H7 (cell line): ENCODE measurements at places on chromosomes 5 and 9. TPM values are rescaled to one million over a fixed set of nuclear protein-coding genes. Genes with fewer than 3 reads are reported as not detected.

DNA sequence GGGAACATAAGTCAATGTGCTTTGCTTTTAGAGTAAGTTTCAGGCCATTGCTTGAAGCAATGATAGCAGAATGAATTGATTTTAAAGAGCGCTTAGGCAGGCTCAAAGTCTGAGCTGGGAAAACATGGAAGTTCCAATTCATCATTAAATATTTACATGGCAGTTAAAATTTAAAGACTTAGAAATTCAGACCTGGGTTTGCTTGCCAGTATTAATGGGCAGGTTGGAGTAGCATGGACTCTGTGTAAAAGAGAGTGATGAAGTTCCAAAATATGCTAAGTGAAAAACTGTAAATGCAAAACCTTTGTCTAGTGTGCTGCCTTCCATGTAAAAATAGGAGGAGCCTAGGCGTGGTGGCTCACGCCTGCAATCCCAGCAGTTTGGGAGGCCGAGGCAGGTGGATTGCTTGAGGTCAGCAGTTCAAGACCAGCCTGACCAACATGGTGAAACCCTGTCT lies 48.3 kb upstream of the PIK3R1 start:
- no peak for DNase-seq

DNA sequence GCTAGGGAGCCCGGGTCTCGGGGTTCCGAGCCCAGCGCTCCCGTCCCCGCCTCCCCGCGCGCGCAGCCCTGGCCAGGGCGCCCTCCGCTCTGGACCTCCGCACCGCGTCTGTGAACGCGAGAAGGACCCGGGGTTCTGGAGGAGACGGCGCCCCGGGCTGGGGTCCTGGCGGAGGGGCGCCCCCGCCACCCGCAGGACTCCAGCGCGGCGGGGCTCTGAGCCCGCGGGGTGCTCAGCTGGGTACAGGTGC lies 431 bp downstream of the TMOD1 start:
- peak; percentile 86 for DNase-seq

Gene SLC45A2
- 0.14 TPM in 1 of 2 replicates, not detected in the other for total RNA-seq

GRCh38 chr9:82895822-82896110 lies 167.2 kb downstream of the RASEF start:
- DNase-seq = no peak

GRCh38 chr5:36599986-36600779 lies 6.2 kb upstream of the SLC1A3 start:
- DNase-seq = no peak

- DNase-seq = no peak
Measured at GRCh38 chr5:134103397-134103796, 11.1 kb upstream of the TCF7 start.

Gene FGF1
- 0.24 and 2.9 TPM in 2 replicates for total RNA-seq

DNA sequence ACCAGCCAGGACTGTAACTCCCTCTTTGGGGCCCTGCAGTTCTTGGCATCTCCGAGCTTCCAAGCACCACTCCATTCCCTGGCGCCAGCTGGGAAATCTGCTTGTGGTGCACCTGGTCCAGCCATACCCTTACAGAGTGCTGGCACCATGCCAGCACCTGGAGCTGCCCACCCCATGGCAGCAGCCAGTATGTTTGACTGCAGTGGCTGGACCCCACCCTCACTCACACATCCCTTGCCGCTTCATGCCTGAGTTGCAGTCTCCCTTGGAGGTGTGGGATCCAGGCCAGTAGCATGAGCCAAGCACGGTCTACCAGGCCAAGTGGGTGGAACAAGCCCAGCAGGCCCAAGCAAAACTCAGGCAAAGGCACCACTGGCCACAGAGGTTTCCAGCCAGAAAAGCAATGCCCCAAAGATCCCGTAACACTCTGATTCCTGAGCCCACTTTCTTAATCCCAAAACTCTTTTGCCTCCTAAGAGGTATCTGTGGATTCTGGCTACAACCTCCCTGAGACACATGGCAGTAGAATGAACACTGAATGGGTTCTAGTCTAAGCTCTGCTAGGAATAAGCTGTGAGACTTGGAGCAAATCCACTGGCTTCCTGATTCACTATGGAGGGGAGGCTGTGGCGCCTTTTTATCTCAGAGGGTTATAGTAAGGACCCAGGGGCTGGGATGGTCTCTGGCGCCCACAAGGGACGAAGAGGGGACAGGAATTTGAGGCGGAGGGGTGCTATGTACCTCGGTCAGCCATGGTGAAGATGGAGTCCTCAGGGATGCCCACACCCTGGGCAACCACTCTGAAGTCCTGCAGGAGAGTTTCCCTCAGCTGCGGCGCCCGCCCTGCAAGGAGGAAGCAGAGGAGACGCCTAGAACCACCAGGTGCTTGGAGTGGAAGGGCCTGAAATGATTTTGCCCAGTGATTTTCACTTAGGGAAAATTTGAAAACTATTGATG lies 5.6 kb downstream of the AMBP start:
- DNase-seq = peak; percentile 63

GRCh38 chr9:37801287-37801850 lies 772 bp downstream of the DCAF10 start:
- peak; percentile 58 for DNase-seq

Gene ADRB2
- 0.17 and 0.18 TPM in 2 replicates for total RNA-seq

DNA sequence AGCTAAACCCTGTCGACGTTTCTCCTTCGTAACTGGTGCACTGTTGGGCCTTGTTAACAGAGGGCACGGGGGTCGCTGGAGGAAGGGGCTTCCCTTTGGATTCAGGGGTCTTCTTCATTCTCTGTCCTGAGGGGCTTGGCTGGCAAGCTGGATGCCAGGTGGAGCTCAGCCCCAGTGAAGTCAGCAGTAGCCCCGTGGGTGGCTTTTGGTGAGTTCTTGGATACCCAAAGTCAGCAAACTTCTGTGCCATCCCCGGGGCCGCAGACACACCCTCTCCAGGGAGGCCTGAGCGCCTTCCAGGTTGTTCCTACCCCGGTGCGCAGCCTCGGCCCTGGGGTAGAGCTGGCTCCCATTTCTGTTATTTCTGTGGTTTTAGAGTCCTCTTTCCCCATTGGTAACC lies 12.3 kb upstream of the OBP2A start:
- DNase-seq = peak; percentile 24

GRCh38 chr5:61538722-61539501 lies 206.9 kb downstream of the ZSWIM6 start:
- no peak for DNase-seq

GRCh38 chr9:113641100-113641885 lies 177.8 kb downstream of the RGS3 start:
- no peak for DNase-seq

DNA sequence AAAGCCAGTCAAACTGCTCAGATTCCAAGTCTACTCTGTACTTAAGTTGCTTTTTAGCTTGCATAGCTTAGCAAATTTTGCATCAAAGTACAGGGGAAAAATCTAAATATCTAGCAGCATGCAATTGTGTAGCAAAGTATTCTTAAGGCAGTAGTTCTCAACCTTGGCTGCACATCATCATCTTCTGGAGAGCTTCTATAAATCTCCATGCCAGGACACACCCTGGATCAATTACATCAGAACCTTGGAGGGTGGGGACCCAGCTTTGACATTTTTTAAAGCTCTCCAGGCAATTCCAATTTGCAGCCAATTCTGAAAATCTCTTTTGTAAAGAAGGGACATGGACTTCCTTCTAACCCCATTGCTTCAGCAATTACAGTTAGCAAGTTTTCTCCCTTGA lies 187.5 kb downstream of the SNCAIP start:
- DNase-seq = no peak

GRCh38 chr9:110183208-110184145 lies 24.5 kb downstream of the C9orf152 start:
- peak; percentile 75 for DNase-seq

Gene SLC6A18
- total RNA-seq = not detected in 2 replicates

GRCh38 chr9:87276851-87277261 lies 220.8 kb upstream of the DAPK1 start:
- DNase-seq = no peak

DNA sequence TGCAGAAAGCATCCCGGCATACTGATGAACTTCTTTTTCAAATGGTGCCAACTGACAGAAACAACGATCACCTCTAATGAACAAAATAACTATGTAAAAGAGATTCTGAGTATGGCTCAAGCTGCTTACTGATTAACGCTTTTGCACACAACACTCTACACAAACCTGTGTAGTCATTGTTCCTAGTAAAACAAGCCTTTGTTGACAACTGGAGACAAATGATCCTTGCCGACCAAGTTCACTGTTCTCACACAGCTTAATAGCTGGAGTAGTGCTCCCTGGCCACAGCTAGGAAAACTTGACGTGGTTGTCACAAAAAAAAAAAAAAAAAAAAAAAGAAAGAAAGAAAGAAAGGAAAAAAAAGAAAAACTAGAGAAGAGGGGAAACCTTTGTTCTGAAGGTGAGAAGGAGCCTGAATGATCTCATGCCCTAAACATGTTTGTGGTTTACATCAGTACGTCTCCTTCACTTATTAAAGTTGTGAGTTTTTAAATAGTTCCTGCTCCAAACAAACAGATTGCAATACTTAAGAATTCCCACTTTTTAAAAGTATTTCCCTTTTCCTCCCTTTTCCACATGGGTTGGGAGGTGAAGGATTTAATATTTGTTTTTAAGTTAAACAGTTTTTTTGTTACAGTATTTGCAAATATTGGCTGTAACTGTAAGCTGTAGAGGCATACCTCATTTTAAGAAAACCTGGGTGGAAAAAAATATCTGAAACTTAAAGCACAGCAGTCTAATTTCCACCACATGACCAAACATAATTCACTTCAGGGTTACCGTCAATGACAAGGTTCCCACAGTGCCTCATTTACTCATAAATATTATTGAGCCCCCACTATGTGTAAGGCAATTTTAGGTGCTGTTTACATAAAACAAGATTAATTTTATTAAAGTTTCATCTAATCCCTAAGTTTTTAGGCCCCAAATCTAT lies 63.7 kb downstream of the GLIS3 start:
- no peak for DNase-seq

DNA sequence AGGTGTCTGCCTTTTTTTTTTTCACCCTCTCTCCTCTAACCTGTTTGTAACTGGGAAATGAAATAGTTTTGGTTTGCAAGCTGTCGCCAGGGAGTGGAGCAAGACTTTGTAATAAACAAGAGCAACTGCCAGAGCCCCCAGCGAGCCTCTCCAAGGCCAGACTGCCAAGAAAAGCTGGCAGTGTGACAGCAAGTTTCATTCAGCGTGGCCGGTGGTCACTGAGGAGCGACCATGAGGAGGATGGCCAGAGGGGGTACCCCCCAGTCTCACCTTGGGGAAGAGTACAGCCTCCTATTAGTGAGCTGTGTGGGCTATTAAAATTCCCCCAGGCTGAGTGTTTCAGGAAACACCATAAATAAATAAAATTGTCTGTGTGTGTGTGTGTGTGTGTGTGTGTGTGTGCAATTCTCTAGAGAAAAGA lies 49.9 kb downstream of the ZFAND5 start:
- no peak for DNase-seq

DNA sequence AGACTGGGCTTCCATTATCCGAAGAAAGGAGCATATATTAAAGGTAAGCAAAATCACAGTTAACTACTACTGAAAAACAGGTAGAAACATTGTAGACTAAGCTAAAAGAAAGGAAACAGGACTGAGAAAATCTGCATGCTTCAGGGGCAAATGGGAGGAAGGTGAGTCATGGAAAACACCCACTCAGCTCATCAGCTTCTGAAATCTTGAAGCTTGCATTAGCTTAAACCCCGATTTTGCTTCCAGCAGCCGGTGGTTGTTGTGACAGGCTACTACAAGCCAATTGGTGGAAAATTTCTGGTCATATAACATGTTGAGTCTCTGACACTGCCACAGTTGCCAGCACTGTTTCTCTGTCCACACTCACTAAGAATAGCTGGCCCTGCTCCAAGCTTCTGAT lies 179.6 kb upstream of the PUM3 start:
- no peak for DNase-seq

- no peak for DNase-seq
Measured at GRCh38 chr5:50691399-50692016, 25.1 kb downstream of the PARP8 start.

Gene PELO
- 27.1 and 27.6 TPM in 2 replicates for total RNA-seq

GRCh38 chr9:1273859-1274258 lies 223.7 kb downstream of the DMRT2 start:
- DNase-seq = peak; percentile 17

Gene RNF224
- not detected in 2 replicates for total RNA-seq

- DNase-seq = peak; percentile 58
Measured at GRCh38 chr9:109411798-109412352, 86.2 kb downstream of the PTPN3 start.

Gene ARL14EPL
- total RNA-seq = not detected in 2 replicates

Gene ARHGEF39
- 17.4 and 21.4 TPM in 2 replicates for total RNA-seq

- DNase-seq = no peak
Measured at GRCh38 chr5:131536211-131536826, 98.7 kb downstream of the RAPGEF6 start.

Gene PCDHGA2
- total RNA-seq = not detected in 2 replicates

DNA sequence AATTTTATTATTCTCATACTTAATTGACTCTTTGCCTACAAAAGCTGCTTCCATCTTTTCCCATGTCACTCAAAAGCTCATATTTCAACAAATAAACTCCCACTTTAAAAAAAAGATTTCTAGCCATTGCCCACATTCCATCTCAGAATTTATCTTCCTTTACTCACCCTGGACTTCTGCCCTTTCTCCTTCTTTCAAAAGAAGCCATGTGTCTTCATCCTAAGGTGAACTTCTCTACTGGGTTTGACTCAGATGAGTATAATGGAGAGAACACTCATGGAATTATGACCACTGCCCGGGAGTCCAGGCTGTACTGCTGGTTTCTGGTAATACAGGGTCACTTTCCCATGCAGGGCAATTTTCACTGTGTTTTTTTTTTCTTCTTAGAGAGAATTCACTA lies 548.5 kb upstream of the ZNF462 start:
- DNase-seq = no peak

Gene NR3C1
- 19.0 and 21.1 TPM in 2 replicates for total RNA-seq

DNA sequence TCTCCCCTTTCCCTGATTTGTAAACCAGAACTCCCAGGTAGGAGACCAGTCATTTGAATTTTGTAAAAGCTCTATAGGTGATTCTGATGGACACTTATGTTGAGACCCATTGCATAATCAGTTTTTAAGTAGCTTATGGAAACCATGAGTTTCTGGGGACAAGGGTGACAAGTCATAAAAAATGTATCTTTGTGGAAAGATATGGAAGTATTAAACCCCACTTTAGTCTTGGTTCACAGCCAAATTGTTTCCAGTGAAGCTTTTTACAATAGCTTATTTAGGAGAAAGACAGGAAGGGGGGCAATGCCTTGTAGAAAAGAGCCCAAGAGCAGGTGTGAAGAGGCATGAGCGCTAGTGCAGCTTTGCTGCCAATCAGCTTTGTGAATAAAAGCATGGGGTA lies 453 bp upstream of the CCL28 start:
- no peak for DNase-seq

- DNase-seq = no peak
Measured at GRCh38 chr9:99300603-99301002, 78.5 kb downstream of the SEC61B start.

- DNase-seq = no peak
Measured at GRCh38 chr5:132388244-132389050, 18.9 kb downstream of the SLC22A5 start.

DNA sequence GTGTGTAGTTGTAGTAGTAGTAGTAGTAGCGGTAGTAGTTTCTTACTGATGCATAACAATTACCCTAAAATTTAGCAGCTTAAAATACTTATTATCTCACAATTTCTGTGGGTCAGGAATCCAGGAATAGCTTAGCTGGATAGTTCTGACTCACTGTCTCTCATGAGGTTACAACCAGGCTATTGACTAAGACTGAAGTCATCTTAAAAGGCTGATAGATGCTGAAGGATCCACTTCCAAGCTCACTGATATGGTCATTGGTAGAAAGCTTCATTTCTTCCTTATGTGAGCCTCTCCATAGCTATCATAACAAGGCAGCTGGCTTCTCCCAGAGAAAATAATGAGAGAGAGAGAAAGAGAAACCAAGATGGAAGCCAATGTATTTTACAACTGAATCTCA lies 147.5 kb upstream of the FBXL17 start:
- DNase-seq = no peak

GRCh38 chr9:134536101-134536900 lies 105.3 kb upstream of the COL5A1 start:
- no peak for DNase-seq
